ENCODE measurements at places on chromosomes 12 and 14.

DNA sequence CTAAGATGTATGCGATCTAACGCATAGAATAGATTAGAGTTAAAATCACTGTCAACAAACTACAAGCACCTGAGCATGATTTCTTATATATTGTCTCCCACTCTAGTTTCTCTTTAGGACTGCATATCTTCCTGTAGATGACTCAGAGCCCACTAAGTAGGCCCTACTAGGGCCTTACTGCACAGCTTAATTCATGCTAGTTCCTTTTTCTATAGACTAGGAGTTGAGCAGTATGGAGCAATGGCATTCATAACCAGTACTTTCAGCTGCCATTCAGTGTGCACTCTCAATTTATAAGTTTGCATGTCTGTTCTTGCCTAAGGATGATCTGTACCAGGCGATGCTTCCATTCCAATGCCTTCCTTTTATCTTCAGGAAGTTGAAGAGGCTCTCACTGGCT, 103.5 kb downstream of the METTL25 start:
- no peak for DNase-seq

DNA sequence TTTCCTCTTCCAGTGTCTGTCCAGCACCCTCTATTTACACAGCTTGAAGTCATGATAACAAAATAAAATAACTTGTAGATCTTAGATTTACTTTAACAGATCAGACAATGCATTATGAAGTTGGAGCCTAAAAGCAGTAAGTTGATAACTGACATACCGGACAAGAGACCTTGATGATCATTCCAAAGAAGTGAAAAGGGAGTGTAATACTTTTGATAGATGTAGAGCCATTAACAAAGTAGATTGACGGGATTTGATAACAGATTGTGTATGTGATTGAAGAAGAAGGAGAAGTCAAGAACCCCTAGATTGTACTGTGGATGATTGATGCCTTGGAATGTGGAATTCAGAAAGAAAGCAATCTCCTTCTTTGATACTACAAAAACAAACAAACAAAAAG, 403.8 kb upstream of the MGAT4C start:
- no peak for DNase-seq

DNA sequence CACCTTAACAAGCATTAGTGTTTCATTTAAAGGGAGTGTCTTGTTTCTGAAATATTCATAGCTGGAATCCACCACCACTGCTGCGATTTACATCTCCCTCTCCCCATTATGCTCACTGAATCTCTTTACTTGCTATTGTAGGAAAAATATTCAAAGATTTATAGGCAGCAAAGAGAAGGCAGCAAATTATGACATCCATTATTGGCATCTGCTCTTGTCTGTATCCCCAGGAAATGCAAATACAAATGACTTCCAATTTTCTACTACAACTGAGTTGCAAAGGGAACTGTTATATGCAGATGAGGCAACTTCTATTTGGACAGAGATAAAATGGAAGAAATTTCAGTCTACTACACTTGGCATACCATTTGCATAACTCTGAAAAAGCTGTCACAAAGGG, 88.4 kb upstream of the PRKD1 start:
- no peak for DNase-seq

DNA sequence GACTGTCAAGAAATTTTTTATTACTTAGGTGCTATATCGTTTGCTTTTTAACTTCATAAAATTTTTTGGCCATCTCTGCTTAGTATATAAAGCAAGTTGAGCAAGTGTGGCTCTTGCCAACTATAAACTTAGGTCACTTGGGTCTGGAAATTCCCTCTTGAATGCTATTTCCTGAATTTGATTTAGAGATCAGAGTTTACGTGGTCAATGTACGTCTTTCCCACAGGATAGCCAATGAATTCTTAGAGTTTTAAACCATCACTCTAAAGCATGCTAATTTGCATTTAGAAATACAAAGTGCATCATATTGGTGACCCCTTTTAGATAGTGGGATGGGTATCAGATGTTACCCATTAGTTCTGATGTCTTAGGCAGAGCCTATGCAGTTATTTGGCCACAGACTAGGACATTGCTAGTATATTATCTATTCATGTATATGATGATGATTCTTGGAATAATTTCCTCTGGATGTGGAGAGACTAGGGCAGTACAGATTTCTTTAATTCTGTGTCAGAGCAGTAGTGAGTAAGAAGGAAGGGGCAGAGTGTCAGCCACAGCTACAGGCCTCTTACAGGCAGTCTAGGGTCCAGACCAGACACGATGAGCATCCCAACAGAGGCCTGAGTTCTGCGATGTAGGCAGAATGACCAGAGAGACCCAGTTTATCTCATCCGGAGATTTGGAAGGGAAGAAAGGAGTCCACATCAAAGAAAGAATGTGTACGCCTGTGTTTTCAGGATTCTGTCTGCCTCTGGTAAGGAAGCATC, 30.3 kb downstream of the SCN8A start:
- no peak for DNase-seq

GRCh38 chr14:37665479-37665878, 70.0 kb downstream of the TTC6 start:
- no peak for DNase-seq

DNA sequence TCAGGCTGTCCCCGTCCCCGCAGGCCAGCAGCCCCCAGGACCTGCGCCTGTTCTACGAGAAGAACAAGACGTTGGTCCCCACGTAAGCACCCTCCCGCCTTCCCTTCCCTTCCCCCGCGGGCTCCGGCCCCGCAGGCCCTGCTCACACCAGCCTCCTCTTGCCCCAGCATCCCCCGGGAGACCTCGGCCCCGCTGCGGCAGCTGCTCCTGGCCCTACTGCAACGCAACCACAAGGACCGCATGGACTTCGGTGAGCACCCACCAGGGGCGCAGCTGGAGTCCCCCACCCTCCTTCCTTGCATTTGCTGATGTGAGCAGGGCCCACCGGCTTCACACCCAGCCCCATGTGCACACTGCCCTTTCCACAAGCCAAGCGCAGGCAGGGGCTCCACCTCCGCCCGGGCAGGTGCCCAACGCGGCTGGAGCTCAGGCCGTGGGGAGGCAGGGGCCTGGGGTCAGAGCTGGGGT, 15.4 kb downstream of the ULK1 start:
- no peak for DNase-seq

GRCh38 chr14:93104961-93105360, 10.8 kb downstream of the ITPK1 start:
- no peak for DNase-seq

GRCh38 chr12:130705178-130705822, 10.8 kb downstream of the RIMBP2 start:
- no peak for DNase-seq

- DNase-seq: peak; percentile 16
These were observed 17.0 kb downstream of the OR8S1 start for GRCh38 chr12:48542300-48542928.

GRCh38 chr14:51157012-51157411, 62.1 kb upstream of the TRIM9 start:
- no peak for DNase-seq

DNA sequence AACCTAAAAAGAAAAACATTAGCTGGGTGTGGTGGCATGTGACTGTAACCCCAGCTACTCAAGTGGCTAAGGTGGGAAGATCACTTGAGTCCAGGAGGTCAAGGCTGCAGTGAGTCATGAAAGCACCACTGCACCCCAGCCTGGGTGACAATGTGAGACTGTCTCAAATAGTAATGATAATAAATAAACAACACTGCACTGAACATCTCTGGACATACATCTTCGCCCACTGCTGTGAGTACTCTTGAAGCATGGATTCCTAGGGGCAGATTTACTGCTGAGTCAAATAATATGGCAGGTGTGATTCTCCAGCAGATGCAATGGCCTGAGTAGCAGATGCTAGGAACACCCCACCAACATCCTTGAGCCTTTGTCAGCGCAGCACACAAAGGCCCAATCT, 23.6 kb downstream of the ABCB9 start:
- no peak for DNase-seq

DNA sequence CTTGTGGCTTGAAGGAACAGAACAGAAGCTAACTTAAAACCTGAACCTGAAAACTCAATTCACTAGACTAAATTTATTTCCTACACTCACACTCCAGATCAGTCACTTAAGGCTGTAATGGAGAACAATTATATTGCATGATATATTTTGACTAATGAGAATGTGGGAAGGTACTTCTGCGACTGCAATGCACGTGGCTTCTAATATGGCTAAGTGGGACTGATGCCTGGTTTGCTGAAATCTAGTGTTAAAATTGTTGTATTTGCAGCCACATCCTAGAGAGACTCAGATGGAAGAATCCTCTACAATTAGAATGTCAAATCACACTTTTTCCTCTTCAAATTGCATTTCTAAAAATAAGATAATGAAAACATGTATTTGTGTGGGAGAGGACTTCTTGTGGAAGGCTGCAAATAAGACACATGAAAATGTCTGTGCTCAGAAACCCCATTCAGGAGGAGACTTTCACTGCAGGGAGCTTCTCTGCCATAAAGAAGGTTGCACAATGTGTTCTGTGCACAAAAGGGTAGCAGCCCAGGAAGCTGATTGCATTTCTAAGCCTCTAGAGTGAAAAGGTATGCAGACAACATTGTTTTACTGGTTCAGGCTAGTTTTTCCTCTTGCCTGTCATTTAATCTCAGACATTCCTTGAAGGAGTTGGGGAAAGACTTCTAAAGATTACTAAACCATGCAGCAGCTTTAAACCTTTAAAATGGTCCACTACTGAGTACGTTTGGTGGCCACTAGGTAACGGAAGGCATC, 224.3 kb downstream of the NEDD1 start:
- no peak for DNase-seq

GRCh38 chr12:42266579-42267230, 28.7 kb upstream of the YAF2 start:
- DNase-seq: no peak

DNA sequence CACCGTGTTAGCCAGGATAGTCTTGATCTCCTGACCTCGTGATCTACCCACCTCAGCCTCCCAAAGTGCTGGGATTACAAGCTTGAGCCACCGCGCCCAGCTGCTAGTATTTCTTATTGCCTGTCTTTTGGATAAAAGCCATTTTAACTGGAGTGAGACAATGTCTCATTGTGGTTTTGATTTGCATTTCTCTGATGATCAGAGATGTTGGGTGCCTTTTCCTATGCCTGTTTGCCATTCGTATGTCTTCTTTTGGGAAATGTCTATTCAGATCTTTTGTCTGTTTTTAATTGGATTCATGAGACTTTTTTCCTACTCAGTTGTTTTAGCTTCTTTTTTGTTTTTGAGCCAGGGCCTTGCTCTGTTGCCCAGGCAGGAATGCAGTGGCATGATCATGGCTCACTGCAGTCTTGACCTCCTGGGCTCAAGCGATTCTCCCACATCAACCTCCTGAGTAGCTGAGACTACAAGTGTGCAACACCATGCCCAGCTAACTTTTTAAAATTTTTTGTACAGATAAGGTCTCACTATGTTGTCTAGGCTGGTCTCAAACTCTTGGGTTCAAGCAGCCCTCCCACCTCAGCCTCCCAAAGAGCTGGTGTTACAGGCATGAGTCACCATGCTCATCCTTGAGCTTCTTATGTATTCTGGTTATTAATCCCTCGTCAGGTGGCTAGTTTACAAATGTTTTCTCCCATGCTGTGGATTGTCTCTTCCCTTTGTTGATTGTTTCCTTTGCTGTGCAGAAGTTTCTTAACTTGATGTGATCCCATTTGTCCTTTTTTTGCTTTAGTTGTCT, 65.9 kb downstream of the ACACB start:
- no peak for DNase-seq

GRCh38 chr14:22180045-22180444, 409.0 kb downstream of the DAD1 start:
- DNase-seq: no peak

DNA sequence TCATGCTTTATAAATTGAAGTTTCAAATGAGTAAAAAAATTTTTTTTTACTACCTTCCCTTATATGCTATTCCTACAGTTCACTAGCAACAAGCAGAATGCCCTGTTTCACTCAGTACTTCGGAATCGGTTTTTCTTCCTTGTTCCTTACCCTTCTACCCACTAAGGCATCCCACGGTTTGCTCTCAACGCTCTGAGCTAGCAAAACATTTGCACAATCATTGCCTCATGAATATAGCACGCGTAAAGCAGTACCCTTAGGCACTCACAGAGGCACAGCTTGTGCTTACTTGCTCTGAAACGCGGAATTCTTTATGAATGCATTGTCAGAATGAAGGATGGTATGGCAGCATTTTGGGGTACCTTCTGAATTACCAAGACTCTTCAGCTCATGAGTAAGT, 45.0 kb downstream of the PPP1R13B start:
- no peak for DNase-seq

DNA sequence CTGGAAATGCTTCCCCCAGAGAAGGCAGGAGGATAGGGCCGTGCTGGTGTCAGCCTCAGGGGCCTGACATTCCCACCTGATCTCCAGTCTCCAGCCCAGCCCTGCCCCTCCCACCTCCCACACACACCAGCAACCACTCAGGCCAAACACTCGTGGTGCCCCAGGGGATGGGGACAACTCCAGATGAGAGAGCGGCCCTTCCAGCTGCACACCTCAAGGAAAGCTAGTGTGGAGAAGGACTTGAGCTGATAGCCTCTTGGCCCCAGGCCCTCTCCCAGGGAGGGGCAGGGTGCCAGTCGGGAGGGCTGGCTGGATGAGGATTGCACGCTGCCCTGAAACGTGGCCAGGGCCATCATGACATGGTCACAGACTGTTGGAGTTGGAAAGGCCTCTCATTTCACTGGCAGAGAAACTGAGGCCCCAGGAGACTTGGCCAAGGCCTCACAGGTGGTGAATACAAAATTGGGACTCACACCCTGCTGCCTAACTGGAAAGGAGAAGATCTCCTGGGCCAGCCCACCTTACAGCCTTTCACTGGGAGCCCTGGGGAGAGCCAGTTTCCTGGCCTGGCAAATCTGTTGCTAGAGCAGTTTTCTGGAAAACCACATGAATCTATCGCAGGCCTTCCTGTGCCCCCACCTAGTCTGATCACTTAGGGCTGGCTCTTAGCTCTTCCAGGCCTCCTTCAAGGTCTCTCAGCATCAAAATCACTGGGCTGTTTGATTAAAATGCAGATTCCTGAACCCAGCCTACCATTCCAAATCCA, 52.1 kb downstream of the IRF2BPL start:
- no peak for DNase-seq

- DNase-seq: no peak
These were observed 78.0 kb downstream of the LRRC74A start for GRCh38 chr14:76904100-76904739.

DNA sequence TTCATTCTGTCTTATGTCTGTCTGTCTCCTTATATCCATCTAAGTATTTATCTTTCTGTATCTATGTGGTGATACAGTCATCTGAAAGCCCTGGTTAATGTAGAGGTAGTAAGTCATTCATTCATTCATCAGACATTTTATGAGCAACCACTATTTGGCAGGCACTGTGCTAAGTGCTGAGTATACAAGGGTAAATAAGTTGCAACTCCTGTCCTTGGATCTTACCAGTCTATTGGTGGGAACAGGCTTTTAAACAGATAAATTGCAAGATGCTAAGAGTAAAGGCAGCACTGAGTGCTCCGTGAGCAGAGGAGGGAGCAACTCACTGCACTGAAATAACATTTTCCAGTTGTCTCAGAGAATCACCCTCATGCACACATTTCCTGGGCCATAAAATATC, 68.6 kb downstream of the TMEM30B start:
- DNase-seq: no peak

GRCh38 chr12:41972196-41972595, 172.5 kb downstream of the GXYLT1 start:
- no peak for DNase-seq

GRCh38 chr12:19299765-19300164, 139.5 kb upstream of the AEBP2 start:
- DNase-seq: no peak

Data from CD4-positive, alpha-beta T cell treated with Interleukin-6 at 100 ng/mL for 8 hours (primary cell).